ENCODE measurements at places on chromosomes 2 and 18.

DNA sequence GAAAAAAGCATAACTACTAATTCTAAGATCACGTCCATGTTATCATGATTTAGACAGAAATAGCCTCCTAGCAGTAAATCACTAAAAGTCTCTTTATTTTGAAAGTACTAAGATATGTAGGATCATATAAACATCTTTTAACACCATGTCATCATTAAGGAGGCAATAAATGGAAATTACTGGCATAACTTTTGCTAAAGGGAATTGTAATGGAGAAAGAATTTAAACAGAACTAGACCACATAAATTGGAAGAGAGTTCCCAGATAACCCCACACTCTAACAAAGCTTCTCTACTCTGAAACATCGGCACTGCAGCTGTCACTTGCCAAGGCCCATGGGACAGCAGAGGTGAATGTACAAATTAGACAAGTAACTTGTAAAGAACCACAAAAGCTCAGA is 29.5 kb downstream of the STK39 start:
- no peak for DNase-seq

- DNase-seq = no peak
Observed at GRCh38 chr2:232139786-232140562, 178.5 kb downstream of the DIS3L2 start.

DNA sequence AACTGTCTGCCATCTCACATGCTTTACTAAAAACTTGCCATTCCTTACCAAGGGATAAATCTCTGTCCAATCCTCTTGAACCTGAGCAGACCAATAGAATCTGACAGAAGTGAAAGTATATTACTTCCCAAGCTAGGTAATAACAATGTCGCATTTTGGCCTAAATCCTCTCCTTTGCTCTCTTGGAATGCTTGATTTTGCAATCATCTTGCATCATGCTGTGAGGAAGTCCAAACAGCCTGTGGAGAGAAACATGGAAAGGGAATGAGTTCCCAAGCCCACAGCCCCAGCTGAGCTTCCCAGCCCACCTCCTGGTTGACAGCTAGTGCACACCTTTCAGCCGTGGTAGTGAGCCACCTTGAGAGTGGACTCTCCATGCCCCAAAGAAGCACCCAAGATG is 540.6 kb downstream of the STK39 start:
- DNase-seq = no peak

DNA sequence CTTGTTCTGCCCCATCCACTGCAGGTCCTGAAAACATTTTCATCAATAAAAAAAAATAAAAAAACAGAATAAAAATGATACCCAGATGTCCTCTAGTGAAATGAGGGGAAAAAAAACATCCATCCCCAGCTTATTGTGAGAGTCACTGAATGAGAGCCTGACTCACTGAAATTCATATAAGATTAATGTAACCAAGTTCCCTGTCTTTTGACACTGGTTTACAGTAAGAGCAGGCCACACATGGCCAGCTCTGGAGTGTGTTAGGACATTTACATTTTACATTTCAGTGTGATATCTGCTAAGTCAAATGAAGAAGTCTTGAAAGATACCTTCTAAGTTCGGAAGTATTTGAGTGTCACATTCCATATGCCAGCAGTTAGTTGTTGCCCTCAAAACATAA is 21.1 kb upstream of the IL18R1 start:
- no peak for DNase-seq

GRCh38 chr2:12059616-12060441 is 313.4 kb downstream of the LPIN1 start:
- no peak for DNase-seq

GRCh38 chr2:218406209-218406948 is 6.7 kb downstream of the CTDSP1 start:
- peak; percentile 97 for DNase-seq

GRCh38 chr2:40271094-40271493 is 180.8 kb downstream of the SLC8A1 start:
- no peak for DNase-seq

DNA sequence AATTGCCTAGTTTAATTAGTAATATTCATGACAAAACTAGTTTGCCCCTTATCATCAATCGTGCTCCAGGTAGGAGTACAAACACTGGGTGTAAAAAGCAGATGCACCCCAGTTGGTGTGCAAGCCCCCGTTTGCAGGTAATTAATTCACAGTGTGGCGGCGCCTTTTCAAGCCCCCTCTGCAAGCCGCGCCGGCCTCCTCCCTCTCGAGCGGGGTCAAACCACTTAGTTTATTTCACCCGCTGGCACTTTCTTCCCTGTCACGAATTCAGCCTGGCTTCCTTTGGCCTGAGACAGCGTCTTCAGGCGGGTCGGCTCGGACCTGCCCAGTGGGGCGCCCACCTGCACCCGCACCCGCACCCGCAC is 64.7 kb upstream of the MAPRE2 start:
- DNase-seq = no peak
